ENCODE measurements at places on chromosomes 2 and 18.

GRCh38 chr2:110838657-110839384 is 106.4 kb downstream of the ACOXL start:
- no peak for DNase-seq

- DNase-seq = peak; percentile 100
Measured at GRCh38 chr2:42835577-42836371, 43.4 kb upstream of the HAAO start.

DNA sequence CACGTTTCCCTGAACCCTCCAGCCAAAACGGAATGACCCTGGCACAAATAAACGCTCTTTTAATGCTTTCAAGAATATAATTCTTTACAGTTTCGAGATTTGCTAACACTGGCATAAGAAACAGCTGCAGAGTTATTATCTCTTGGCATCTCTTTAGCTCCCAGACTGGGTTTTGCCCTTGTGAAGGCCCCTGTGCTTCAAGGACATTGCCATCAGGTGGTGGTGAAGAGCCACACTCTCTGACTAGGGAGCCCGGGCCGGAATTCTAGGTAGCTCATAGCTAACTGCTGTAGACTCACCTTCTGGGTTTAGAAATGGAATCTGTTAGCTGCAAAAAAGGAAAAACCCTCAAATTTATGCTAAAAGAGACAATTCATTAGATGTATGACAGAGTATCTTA is 13.3 kb upstream of the GALNT14 start:
- no peak for DNase-seq

- DNase-seq = no peak
Measured at GRCh38 chr2:124698979-124699565, 674.0 kb downstream of the CNTNAP5 start.

GRCh38 chr2:39942950-39943349 is 163.9 kb upstream of the THUMPD2 start:
- DNase-seq = peak; percentile 39

DNA sequence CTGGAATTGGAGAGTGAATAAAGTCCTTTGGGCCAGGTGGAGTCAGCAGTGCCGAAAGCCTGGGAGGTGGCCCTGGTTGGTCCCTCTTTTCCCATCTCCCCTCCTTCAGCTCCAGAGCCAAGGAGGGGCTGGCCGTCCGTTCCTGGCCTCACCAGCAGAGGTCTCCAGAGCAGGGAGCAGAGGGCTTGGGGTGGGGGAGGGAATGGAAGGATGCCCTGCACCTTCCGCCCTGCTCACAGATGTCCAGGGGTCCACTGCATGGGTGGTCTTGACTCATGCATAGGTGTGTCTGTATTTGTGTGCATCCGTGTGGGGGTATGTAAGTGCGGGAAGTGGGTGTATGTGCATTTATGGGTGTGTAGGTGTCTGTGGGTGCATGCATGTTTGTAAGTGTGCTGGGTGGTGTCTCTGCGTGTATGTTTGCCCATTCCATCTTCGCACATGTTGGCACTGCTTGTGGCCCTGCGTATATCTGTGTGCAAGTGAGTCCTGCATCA is 201.8 kb downstream of the ZFP36L2 start:
- peak; percentile 66 for DNase-seq

- peak; percentile 56 for DNase-seq
Measured at GRCh38 chr2:75523313-75524275, 37.1 kb downstream of the EVA1A start.

DNA sequence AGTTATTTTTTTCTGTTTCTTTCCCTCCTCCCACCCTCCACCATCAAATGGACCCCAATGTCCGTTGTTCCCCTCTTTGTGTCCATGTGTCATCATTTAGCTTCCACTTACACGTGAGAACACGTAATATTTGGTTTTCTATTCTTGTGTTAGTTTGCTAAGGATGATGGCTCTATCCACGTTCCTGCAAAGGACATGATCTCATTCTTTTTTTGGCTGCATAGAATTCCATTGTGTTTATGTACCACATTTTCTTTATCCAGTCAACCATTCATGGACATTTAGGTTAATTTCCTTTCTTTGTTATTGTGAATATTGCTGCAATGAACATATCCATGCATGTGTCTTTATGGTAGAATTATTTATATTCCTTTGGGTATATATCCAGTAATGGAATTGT is 91.3 kb upstream of the TNP1 start:
- DNase-seq = no peak

- no peak for DNase-seq
Measured at GRCh38 chr2:27171351-27171848, 22.6 kb downstream of the TCF23 start.

GRCh38 chr2:167670588-167670987 is 576.8 kb downstream of the STK39 start:
- DNase-seq = no peak

DNA sequence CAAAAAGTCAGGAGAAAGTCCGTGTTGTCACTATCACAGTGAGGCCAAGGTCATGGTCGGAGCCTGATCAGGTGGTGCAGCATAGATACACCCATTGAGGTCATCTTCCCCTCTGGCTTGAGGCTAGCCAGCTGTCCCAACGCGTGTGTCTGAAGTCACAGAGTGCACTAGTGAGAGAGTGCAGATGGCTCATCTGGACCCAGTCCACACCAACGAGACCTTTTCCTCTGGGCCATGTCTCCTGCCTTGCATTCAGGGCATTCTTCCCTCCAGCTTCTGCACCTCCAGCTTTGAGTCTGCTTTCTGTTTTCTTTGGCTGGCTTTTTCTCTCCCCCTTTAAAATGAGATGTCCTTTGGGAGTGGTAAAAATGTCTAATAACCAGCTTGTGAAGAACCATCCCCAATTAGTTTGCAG is 146.9 kb downstream of the TDRD15 start:
- DNase-seq = no peak

DNA sequence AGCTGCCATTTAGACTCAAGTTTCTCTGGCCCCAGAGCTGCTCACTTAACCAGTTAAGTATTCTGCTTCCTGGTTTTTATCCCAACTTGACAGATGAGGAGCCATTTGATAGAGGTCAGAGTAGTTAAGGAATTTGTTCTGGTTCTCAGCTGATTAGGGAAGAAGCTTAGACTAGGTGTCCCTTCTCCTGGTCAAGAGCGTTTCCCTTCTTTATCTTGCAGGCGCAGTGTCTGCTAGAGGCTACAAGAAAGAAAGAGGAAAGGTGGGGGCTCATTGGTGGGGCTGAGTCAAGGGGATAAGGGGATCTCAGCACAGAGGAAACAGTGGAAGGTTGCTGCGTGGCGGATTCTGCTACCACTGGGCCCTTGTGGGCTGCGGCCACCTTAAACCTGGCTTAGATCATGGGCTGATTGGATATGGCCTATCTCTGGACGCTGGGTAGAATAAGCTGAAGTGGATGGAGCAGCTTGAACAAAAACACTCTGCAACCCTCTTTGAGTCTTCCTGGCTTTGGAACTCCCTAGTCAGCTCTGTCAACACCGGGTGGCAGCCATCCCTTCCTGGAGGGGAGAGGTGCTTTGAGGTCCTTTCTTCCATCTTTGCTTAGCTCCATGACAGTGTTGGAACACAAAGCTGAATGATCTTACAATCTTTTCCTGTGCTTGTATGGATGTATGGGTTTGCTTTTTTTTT is 70.8 kb downstream of the QPCT start:
- DNase-seq = peak; percentile 52

GRCh38 chr2:29374823-29375222 is 259.6 kb downstream of the CLIP4 start:
- DNase-seq = no peak

GRCh38 chr2:170282851-170283250 is 104.9 kb downstream of the MYO3B start:
- no peak for DNase-seq

Data from fibroblast of pulmonary artery (primary cell).